ENCODE measurements at places on chromosomes 11 and 22.

- DNase-seq, result no peak
These were observed 19.7 kb upstream of the CABP2 start for GRCh38 chr11:67542971-67543370.

DNA sequence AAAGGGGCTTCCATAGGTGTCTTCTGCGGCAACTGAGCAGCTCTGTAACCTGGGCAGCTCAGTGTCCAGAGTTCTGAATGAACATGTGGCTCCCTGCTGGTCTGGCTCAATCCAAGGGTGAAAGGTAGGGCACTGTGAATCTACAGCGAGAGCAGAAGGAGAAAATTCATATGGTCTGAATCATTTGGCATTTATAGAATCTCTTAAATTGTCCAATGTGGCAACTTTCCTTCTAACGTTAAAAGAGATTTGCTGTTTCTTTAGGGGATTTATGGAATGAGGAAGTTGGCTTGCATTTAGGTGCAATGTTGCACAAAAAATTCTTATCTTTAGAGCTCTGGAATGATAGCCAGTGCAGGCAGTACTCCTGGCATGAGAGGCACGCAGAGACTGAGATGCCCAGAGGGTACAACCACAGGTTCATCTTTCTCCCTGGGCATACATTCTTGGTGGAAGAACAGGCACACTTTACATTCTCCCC lies 17.0 kb downstream of the ATXN10 start:
- peak; percentile 91 for DNase-seq

GRCh38 chr11:16225623-16226022 lies 130.7 kb downstream of the SOX6 start:
- DNase-seq, result no peak

- peak; percentile 89 for DNase-seq
These were observed at the start of gene ARHGAP42 for GRCh38 chr11:100687054-100687629. Gene ARHGAP42, plus strand, starts transcription at chr11:100687288. Its CDS starts 391 bp downstream, at chr11:100687679.

DNA sequence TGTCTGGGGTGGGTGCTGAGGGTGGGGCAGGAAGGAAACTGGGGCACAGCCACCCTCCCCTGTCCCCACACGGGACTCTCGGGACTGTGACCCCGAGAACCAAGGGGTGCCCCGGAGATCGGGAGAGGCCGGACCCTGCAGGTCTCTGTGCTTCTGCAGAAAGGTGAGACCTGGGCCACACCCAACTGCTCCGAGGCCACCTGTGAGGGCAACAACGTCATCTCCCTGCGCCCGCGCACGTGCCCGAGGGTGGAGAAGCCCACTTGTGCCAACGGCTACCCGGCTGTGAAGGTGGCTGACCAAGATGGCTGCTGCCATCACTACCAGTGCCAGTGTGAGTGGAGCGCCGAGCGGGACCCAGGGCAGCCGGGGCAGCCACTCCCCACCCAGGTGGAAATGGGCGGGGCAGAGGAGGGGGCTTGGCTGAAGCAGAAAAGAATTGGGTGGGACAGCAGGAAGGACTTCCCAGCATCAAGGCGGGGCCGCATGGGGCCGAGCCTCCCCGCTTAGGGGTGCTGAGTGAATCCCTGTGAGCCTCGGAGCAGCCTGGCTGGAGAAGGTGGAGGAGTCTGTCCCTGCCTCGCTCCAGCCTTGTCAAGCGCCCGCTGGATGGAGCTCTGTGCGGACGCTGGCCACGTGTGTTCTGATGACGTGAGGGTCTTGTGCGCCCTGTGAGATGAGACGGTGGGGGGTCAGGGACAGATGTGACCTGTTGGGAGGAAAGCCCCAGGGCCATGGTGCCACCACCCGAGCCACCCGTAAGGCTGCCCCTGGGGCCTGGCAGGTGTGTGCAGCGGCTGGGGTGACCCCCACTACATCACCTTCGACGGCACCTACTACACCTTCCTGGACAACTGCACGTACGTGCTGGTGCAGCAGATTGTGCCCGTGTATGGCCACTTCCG lies 29.3 kb upstream of the MUC5B start:
- DNase-seq, result no peak

- no peak for DNase-seq
These were observed 1.8 kb downstream of the UBQLN3 start for GRCh38 chr11:5507933-5508305.

DNA sequence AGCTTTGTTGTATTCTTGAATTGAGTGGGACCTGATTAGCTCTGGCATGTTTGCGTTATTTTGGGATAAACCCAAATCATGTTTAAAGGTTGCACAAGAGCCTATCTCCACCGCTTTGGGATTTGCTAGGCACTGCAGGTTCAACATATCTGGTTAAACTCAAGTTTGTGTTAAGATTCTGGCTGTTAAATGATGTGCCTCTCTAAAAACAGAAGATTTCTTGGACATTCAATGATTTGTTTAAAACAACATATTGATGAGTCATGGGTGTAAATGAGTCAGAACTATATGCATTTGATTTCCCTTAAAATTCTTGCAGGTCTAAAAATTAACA lies 67.4 kb downstream of the AMOTL1 start:
- peak; percentile 43 for DNase-seq

GRCh38 chr22:36144886-36145541 lies 15.5 kb downstream of the APOL3 start:
- peak; percentile 80 for DNase-seq

All from cardiac muscle cell (in vitro differentiated cells and primary cell).